ENCODE measurements at places on chromosomes 16 and 17.
A peak's percentile ranks its signal among the peaks of the same experiment; 100 is the strongest.

- DNase-seq: no peak
Measured at GRCh38 chr16:13957197-13958078, 37.5 kb downstream of the ERCC4 start.

- DNase-seq: peak; percentile 75
Measured at GRCh38 chr16:89505204-89506112, 2.7 kb upstream of the SPG7 start.

- no peak for DNase-seq
Measured at GRCh38 chr16:55944377-55944802, 69.2 kb upstream of the CES5A start.

DNA sequence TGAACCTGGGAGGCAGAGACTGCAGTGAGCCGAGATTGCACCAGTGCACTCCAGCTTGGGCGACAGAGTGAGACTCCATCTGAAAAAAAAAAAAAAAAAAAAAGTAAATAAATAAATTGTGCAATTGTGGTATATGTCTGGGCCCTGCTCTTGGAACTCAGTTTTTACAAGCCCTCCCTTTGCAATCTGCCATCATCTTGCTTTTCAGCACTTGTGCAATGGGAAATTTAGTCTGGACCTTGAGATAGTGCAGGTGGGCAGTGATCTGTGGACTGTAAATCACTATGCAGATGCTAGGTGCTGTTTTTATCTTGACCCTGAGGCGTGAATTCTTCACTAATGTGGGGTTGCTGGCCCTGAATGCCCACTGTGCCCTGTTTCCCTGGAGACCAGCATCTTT lies 6.5 kb upstream of the RAP1GAP2 start:
- DNase-seq: no peak

DNA sequence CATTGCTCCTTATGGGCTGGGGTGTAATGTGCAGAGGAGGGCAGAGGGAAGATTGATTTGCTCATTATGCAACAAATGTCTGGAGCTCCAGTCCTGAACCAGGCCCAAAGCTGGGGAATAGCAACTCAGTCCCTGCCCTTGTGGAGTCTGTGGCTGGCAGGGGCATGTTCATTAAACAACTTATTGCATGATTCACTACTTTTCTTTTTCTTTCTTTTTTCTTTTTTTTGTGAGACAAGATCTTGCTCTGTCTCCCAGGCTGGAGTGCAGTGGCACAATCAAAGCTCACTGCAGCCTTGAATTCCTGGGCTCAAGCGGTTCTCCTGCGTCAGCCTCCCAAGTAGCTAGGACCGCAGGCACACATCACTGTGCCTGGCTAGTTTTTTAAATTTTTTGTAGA lies 23.1 kb downstream of the MSI2 start:
- no peak for DNase-seq

GRCh38 chr16:19393226-19394111 lies 24.2 kb upstream of the TMC5 start:
- DNase-seq: no peak

GRCh38 chr17:76644995-76645394 lies 1.4 kb upstream of the ST6GALNAC1 start:
- DNase-seq: no peak

- no peak for DNase-seq
Measured at GRCh38 chr17:47907932-47908562, 12.0 kb downstream of the SP2 start.

GRCh38 chr17:72520665-72521303 lies 400.0 kb downstream of the SOX9 start:
- DNase-seq: no peak

GRCh38 chr17:52025236-52025635 lies 133.3 kb downstream of the CA10 start:
- DNase-seq: no peak

- DNase-seq: no peak
Measured at GRCh38 chr16:47069841-47070584, 73.7 kb downstream of the NETO2 start.

DNA sequence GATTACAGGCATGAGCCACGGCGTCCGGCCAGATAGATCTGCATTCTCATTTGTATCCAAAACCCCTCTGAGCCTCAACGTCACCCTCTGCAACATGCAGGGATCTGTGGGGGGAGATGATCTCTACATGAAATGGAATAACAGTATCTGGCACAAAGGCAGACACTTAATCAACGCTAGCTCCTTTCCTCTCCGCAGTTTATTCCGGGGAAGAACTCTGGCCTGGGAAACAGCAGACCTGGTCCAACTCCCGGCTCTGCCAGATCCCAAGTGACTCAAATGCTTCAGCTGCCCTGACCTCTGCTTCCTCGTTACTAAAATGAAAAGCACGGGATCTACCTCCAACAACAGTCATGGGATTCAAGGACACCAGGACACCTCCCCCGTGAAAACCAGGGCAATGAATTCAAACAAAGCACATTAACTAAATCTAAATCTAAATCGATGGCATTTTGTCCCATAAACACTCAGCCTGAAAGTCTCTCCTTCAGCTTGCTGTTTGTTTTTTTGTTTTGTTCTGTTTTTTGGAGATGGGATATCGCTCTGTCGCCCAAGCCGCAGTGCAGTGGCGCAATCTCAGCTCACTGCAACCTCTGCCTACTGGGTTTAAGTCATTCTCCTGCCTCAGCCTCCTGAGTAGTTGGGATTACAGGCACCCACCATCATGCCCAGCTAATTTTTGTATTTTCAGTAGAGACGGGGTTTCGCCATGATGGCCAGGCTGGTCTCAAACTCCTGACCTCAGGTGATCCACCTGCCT lies 78.2 kb downstream of the NXN start:
- no peak for DNase-seq

DNA sequence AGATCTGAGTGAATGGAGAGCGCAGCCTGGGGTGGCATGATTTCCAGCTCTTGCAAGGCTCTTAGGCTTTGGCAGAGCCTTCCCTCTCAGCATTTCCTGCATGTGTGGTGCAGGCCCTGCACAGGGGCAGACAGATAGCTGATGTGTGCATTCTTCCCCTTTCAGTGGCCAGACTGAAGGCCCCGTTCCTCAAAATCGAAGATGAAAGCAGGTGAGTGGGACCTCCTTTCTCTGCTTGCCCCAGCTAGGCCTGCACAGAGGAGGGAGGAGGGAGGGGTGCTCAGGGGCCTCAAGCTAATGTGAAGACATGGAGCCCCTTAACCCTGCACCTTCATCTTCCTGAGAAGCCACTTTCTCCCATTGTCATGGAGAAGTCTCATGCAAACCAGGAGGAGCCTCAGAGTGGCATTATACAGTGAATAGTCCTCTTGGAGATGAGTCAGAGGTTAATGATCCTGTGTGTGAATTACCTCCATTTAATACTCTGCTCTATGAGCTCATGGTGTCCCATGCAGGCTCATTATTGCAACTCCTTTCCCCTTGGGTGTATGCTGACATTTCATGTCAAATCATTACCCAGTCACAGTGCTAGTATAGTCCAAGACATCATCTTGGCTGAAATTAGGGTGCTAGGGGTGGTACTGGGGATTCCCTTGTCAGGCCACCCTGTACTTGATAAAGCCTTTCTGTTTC lies 20.4 kb upstream of the ADAM11 start:
- no peak for DNase-seq

GRCh38 chr16:1299868-1300203 lies 9.6 kb upstream of the UBE2I start:
- DNase-seq: no peak

- DNase-seq: no peak
Measured at GRCh38 chr17:58310511-58311428, 17.8 kb downstream of the TSPOAP1 start.

GRCh38 chr16:65808790-65809189 lies 557.7 kb upstream of the CDH5 start:
- no peak for DNase-seq

DNA sequence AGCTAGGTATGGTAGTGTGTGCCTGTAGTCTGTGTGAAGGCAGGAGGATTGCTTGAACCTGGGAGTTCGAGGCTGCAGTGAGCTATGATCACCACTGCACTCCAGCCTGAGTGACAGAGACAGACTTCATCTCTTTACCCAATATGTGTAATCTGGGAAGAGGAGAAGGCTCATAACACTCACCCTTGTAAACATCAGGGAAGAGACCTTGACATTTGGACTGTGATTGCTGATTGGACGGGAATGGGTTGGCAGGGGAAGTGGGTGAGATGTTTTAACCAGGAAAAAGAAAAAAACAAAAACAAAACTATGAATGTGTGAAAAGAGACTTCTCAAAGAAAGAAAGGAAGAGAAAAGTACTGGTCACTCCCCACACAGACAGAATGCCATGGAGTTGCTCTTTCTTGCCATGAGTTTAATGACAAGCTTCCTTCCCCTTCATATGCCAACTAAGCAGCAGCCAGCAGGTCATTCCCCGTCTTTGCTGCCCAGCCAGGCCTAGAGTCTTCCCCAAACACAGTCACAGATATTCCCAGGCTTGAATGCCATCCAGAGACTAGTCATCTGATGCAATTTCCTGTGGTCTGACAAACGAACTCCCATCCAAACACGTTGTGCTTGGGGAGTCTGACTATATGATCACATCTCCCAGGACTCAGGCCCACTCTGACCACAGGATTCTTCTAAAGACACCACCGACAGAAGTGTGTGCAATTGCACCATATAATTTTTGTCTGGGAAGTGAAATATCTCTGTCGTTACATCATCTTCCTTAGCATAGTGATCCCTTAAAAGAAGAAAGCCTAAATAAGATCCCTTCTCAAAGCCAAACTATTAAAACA lies 3.6 kb upstream of the XAF1 start:
- no peak for DNase-seq

- DNase-seq: no peak
Measured at GRCh38 chr17:72984926-72985325, 107.6 kb downstream of the SLC39A11 start.

DNA sequence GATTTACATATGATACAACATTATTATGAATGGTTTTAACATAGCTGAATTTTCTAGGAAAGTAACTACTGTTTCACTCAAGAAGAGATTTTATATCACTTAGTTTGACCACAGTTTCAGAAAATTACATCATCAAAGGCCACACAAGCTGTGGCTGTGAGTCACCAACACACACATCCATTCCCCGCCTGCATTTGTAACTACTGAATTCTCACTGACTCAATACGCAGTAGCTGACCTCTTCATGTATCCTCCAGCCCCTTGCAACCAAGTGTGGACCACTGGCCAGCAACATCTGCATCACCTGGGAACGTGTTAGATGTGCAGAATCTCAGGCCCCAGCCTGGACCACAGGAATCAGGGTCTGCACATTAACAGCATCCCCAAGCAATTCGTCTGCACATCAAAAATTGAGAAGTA lies 197.6 kb downstream of the XYLT1 start:
- no peak for DNase-seq

- no peak for DNase-seq
Measured at GRCh38 chr17:22703786-22704441, 1011.6 kb downstream of the KCNJ18 start.

GRCh38 chr16:12587646-12588277 lies 215.9 kb downstream of the CPPED1 start:
- DNase-seq: no peak

DNA sequence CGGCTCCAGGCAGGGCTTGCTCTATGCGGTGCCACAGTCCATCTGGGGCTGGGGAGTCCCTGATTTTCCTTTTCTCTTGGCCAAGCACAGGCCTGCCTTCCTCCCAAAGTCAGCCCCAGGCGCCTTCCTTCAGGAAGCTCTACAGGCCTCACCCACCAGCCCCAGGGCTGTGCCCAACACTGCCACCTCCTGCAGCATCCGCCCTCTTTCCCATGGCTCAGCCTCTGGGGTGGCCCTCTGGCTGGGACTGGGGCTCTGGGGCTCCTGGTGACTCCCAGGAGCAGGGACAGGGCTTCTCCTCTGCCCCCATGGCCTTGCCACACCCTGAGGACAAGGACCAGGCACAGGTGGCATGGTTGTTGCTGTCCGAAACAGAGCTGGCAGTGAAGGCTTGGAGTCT lies 817 bp downstream of the ITGB4 start:
- no peak for DNase-seq

DNA sequence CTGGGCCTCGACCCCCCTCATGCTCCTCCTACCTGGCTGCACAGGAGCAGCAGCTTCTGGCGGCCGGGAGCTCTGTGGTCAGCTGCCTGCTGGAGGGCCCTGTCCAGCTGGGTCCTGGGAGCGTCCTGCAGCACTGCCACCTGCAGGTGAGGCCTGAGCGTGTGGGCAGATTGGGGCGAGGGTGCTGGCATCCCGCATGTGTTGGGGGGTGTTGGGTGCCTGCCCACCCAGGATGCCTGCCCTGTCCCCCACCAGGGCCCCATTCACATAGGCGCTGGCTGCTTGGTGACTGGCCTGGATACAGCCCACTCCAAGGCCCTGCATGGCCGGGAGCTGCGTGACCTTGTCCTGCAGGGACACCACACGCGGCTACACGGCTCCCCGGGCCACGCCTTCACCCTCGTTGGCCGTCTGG lies 16.5 kb downstream of the FCSK start:
- no peak for DNase-seq

- no peak for DNase-seq
Measured at GRCh38 chr17:29393436-29393835, 3.3 kb downstream of the TAOK1 start.

- no peak for DNase-seq
Measured at GRCh38 chr16:47528431-47528830, 67.3 kb downstream of the PHKB start.

DNA sequence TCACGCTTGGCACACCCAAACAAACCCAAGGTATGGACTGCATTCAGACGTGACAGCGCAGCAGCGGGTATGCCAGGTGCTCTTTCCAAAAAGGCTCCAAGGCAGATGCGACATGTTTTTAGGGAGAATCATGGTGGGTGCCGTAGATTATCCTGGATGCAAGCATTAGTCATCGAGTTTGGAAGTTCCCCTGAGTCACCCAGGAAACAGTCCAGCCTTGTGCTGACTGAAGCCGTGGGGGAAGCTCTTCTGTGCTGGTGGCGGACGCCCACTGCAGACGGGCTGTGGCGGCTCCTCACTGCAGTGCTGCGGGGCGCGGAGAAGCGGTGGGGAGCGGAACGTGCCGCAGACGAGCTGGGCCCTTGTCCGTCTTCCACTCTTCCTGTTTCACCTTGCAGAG lies 13.9 kb downstream of the JPT2 start:
- DNase-seq: no peak

DNA sequence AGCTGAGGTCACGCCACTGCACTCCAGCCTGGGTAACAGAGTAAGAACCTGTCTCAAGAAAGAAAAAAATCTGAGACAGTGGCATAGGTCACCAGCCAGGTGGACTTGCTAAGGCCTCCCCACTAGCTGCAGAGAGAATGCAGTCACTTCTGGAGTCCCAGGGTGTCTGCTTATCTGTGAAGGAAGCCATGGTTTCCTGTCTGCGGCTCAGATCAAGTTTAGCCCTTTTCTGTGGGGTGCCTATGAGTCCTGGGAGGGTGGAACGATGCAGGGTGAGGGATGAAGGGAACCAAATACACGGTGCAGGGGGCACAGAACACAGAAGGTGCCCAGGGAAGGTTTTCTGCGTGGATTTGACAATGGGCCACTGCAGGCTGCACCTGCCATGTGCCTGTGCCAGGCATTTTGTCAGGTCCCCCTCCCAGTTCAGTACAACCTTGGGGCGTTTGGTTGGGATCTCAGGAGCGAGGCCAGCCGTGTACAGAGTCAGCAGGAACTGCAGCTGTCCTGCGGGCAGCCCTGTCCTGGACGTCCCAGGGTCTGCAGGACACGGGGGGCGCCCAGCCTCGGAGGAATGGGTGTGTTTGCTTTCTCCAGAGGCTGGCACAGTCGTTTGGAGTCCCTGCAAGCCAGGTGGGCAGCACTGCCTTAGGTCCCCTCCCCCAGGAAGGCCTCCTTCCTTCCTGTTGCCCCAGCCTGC lies 41.8 kb downstream of the RAB11FIP4 start:
- DNase-seq: no peak

GRCh38 chr16:2468233-2468724 lies 2.8 kb upstream of the NTN3 start:
- no peak for DNase-seq

GRCh38 chr16:50068550-50068949 lies 2.8 kb downstream of the HEATR3 start:
- DNase-seq: no peak

GRCh38 chr17:7285679-7286078 lies 4.2 kb downstream of the SLC2A4 start:
- no peak for DNase-seq

Measured in activated CD4-positive, CD25-positive, alpha-beta regulatory T cell (primary cell).